ENCODE measurements at places on chromosomes 1 and 21. TPM values are rescaled to one million over a fixed set of nuclear protein-coding genes. Genes with fewer than 3 reads are reported as not detected.

DNA sequence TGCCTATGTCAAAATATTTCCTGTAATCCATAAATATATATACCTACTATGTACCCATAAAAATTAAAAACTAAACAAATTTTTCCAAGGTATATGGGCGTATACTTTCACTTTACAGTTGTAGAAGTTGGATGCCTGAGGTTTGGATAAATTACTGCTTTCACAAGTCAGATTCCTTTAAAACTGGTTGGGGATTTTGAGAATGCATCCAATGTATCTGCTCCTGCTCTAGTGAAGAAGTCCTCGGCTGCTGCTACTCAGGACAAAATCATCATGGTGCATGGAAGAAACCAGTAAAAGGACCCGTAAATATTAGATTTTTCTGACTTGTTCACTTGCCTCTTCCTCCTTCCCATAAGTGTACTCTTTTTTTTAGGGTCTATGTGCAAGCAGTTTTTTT, 841.1 kb downstream of the USP25 start:
- no peak overlapping the region for H3K4me3 ChIP-seq
- no peaks in the 10 kb centered on the region for H3K36me3 ChIP-seq
- H3K27me3 ChIP-seq, result no peaks in the 10 kb centered on the region
- no peak for DNase-seq
- no peaks in the 10 kb centered on the region for H3K4me1 ChIP-seq

DNA sequence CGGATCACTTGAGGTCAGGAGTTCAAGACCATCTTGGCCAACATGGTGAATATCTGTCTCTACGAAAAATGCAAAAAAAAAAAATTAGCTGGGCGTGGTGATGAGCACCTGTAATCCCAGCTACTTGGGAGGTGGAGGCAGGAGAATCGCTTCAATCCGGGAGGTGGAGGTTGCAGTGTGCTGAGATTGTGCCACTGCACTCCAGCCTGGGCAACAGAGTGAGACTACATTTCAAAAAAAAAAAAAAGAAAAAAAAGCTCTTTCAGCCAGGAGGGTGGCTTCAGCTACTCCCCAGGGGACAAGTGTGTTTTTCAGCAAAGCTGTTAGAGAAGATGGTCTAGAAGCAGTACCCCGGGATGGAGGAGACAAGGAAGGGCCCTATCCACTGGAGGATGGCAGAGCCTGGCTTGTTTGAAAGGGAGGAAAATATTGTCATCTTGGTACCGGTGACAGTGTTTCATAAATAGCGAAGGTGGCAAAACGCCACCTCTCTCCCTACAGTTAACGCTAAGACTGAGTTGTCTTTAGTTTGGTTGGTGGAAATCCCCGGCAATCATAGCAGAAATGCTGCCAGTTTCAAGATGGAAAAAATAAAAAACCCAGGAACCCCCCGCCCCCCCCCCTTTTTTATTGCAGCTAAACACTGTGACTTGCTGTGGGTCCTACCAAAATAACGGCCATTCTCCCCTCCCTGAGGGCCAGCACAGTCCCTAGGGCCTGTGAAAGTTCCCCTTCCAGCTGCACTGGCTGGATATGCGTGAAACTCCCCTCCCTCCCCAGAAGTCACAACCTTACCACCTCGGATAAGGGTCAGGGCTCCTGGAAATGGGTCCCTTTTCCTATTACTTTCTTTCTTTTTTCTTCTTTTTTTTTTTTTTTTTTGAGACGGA, 3.5 kb downstream of the PIK3CD start:
- no peaks in the 10 kb centered on the region for H3K27me3 ChIP-seq
- peaks cover 77% of the 10 kb centered on the region for H3K4me1 ChIP-seq
- peak overlapping the region; percentile 73 for H3K4me3 ChIP-seq

DNA sequence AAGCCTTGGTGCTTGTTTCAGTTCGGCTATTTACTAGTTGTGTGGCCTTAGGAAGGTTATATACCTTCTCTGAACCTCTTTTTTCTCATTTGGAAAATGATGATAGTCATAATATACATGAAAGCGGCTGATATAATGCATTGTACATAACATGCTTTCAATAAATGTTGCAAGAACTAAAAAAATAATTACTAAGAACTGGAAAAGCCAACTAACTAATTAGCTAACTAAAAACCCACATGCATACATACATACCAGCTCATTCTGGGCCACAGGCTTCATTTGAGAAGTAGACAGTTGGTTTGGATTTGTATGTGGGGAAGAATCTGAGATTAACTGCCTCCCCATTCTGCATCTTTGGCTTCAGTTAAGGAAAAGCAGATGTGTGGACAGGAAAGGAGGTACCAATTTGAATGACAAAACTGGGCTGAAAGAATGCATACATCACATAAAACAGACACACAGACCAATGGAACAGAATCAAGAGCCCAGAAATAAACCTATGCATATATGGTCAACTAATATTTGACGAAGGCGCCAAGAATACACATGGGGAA, 217.9 kb downstream of the TM2D1 start:
- no peak for DNase-seq
- H3K4me3 ChIP-seq, result no peak overlapping the region
- no peaks in the 10 kb centered on the region for H3K36me3 ChIP-seq
- H3K27me3 ChIP-seq, result peaks cover 5% of the 10 kb centered on the region

DNA sequence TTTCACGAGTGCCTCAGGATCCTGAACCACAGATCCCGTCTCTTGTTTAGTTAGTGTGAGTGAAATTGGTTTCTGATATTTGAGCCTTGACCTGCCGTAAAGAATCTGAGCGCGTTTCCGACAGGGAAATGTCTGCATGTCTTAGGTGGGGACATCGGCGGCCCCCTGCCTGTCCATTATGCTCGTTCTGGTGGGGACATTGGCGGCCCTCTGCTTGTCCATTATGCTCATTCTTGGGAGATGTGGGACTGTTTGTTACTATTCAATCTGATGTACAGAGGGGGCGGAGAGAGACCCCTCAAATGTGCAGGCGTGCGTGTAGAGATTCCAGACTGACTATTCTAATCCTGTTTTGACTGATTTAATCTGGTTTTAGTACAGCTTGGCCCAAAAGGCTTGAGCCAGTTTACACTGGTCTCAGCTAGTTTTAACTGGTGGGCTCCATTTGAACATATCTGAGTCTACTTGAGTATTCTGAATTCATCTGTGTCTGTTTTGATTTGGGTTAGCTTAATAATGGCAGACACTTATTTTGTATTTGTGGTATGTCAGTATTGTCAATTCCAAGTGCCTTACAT, 6.6 kb upstream of the TINAGL1 start:
- no peak for DNase-seq
- no peaks in the 10 kb centered on the region for H3K27me3 ChIP-seq
- no peaks in the 10 kb centered on the region for H3K36me3 ChIP-seq
- no peak overlapping the region for H3K4me3 ChIP-seq

DNA sequence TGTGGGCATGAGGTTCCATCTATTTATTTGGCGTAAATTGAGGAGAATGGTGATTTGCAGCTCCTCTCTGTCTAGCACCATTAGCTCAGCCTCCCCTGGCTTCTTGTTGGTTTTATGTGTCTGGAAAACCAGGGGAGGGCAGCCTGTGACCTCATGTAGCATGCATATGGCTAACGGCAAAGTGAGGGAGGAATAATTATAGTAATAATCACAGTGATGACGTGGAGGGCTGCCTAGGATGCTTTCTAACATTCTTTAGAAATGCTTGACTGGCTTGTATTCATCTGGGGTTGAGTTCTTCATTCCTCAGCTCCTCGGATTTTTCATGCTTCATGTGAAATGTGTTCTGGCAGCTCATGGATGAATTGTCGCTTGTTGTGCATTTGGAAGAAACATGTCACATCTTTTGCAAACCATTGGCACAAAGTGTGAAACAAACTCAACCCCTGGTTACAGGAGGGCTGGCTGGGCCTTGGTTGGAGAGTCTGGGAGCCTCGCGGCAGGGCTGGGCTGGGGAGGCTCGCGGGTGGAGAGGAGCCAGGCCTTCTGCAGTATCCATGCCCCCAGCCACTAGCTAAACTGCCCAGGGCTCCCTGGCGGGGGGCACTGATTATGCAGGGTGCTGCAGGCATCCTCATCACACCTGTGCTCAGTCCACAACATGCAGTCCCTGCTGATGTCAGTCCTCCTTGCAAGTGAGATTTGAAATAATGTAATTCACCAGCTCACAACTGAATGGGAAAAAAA, 149.6 kb downstream of the DISC1 start:
- H3K4me3 ChIP-seq, result no peak overlapping the region
- H3K27me3 ChIP-seq, result no peaks in the 10 kb centered on the region
- DNase-seq, result no peak

- H3K4me3 ChIP-seq, result no peak overlapping the region
- H3K4me1 ChIP-seq, result peaks cover 13% of the 10 kb centered on the region
- H3K27me3 ChIP-seq, result no peaks in the 10 kb centered on the region
- DNase-seq, result no peak
- no peak overlapping the region for H3K27ac ChIP-seq
Observed at GRCh38 chr21:42672699-42673458, 19.5 kb downstream of the PDE9A start.

- H3K4me3 ChIP-seq, result no peak overlapping the region
- no peaks in the 10 kb centered on the region for H3K36me3 ChIP-seq
- no peak for DNase-seq
- no peaks in the 10 kb centered on the region for H3K27me3 ChIP-seq
Observed at GRCh38 chr1:57463343-57463742, 39.5 kb upstream of the DAB1 start.

- H3K27me3 ChIP-seq, result peaks cover 3% of the 10 kb centered on the region
- H3K27ac ChIP-seq, result peak overlapping the region; percentile 99
- peak overlapping the region; percentile 95 for H3K4me3 ChIP-seq
Observed at GRCh38 chr21:37268186-37268503, 1.0 kb upstream of the VPS26C start.

DNA sequence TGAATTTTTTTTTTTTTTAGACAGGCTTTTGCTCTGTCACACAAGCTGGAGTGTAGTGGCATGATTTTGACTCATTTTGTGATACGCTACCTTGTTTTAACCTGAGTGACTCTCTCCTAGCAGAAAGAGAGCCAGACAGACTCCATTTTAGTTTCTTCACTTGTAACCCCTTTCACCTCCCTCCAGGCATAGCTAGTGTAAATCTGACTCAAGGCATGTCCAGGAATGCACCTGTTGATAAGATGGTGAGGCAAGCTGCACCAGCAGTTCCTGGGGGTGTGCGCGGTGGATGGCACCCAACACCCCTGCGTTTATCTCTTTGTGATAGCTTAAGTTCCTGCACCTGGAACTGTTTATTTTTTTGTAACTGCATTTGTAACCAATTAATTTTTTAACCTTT, 4.7 kb upstream of the PHACTR4 start:
- no peak overlapping the region for H3K4me3 ChIP-seq
- no peaks in the 10 kb centered on the region for H3K27me3 ChIP-seq
- H3K27ac ChIP-seq, result no peak overlapping the region
- DNase-seq, result no peak
- peaks cover 7% of the 10 kb centered on the region for H3K4me1 ChIP-seq

GRCh38 chr21:34690041-34690792, 21.4 kb downstream of the CLIC6 start:
- H3K4me3 ChIP-seq, result no peak overlapping the region
- H3K4me1 ChIP-seq, result no peaks in the 10 kb centered on the region
- H3K36me3 ChIP-seq, result no peaks in the 10 kb centered on the region
- no peak for DNase-seq
- no peak overlapping the region for H3K27ac ChIP-seq

GRCh38 chr1:68770817-68771216, 273.9 kb upstream of the DEPDC1 start:
- no peaks in the 10 kb centered on the region for H3K27me3 ChIP-seq
- H3K27ac ChIP-seq, result no peak overlapping the region
- no peaks in the 10 kb centered on the region for H3K4me1 ChIP-seq
- no peak overlapping the region for H3K4me3 ChIP-seq
- no peak for DNase-seq

GRCh38 chr1:163166886-163167555, 35.7 kb downstream of the RGS5 start:
- no peak overlapping the region for H3K4me3 ChIP-seq
- no peak for DNase-seq
- H3K27me3 ChIP-seq, result no peaks in the 10 kb centered on the region
- H3K4me1 ChIP-seq, result no peaks in the 10 kb centered on the region

GRCh38 chr1:229882621-229883020, 184.4 kb upstream of the GALNT2 start:
- no peak overlapping the region for H3K27ac ChIP-seq
- no peaks in the 10 kb centered on the region for H3K27me3 ChIP-seq
- no peak for DNase-seq
- no peaks in the 10 kb centered on the region for H3K36me3 ChIP-seq
- no peaks in the 10 kb centered on the region for H3K4me1 ChIP-seq

DNA sequence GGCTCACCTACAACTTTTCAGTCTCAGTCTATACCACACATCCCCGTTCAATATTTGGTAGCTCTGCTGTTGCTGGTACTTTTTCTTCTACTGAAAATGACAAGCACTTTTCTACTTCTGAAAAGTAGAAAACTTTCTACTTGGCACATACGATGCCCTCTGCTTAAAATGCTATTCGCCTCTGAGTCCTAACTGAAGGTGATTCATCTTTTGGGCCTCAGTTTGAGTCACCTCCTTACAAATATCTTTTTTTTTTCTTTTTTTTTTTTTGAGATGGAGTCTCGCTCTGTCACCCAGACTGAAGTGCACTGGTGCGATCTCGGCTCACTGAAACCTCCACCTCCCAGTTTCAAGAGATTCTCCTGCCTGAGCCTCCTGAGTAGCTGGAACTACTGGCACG, 136.0 kb upstream of the CYYR1 start:
- no peak overlapping the region for H3K27ac ChIP-seq
- DNase-seq, result no peak
- H3K4me1 ChIP-seq, result no peaks in the 10 kb centered on the region
- H3K27me3 ChIP-seq, result no peaks in the 10 kb centered on the region

DNA sequence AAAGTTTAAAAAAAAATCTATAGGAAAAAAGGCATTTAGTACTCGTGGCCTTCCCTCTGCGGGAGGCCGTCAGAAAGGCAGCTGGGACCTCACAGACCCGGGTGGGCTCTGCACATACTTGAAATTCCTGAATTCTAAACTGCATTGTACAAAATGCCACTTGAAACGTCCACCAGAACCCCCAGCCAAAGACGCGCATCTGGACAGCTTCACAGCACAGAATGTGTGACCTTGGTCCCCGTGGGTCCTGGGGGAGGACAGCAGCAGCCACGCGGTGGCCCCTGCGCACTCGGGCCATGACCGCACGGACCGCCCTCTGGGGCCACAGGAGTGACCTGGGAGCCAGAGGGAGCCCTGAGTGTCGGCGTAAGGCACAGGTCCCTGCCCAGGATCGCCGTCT, 20.6 kb upstream of the MRPS14 start:
- H3K4me3 ChIP-seq, result no peak overlapping the region
- H3K36me3 ChIP-seq, result no peaks in the 10 kb centered on the region
- no peaks in the 10 kb centered on the region for H3K4me1 ChIP-seq
- H3K27me3 ChIP-seq, result no peaks in the 10 kb centered on the region

Gene LIN28A
- total RNA-seq, result not detected

Gene DDR2
- 0.12 TPM for total RNA-seq

Gene S100A7
- not detected for total RNA-seq

Gene CSF3R
- 0.30 TPM for total RNA-seq

Gene BTG2
- total RNA-seq, result 508 TPM

Measured in B cell (primary cell).